ENCODE measurements at places on chromosomes 6 and 20. TPM values are rescaled to one million over a fixed set of nuclear protein-coding genes. Genes with fewer than 3 reads are reported as not detected.

GRCh38 chr6:131778169-131778568 is 29.7 kb upstream of the ENPP1 start:
- no peak for DNase-seq

DNA sequence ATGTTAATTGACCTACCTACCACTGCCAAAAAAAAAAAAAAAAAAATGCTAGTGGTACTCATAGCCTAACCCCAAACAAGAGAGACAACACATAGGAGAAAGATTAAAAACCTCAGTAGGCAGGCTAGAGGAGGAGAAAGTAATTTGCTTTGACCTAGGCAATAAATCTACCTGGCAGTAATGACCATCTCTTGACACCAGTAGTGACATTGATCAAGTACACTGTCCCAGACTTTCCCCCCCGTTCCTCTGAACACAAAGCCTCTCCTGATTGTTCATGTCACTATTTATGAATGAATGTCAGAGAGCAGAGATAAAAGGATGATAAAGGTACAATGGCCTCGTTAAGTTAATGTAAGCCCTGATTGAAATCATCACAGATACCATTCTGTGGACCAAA is 746.8 kb downstream of the CBLN4 start:
- DNase-seq, result no peak

DNA sequence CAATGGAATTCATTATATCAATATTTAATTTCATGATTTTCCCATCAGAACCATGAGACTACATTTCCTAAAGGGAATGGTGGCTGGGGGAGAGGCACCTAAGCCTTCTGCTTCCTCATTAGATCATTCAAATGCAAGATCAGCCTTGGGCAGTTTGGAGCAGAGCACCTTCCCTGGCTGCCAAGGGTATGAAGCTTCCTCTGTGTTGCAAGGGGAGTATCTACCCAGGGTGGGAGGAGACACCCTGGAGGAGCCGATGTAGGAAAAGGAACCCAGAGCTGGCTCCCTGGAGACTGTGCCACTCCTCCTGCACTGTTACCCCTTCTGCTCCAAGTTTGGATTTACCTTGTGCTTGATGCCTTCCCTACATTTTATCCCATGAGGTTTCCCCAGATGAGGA is 299.7 kb upstream of the PRDM1 start:
- DNase-seq, result no peak

GRCh38 chr20:13130061-13130706 is 90.9 kb upstream of the ISM1 start:
- no peak for DNase-seq

- DNase-seq, result no peak
Measured at GRCh38 chr6:153563001-153563400, 431.9 kb upstream of the RGS17 start.

GRCh38 chr6:112717401-112717800 is 370.3 kb downstream of the RFPL4B start:
- DNase-seq, result no peak

- DNase-seq, result no peak
Measured at GRCh38 chr6:169965239-169965638, 213.8 kb downstream of the ERMARD start.

DNA sequence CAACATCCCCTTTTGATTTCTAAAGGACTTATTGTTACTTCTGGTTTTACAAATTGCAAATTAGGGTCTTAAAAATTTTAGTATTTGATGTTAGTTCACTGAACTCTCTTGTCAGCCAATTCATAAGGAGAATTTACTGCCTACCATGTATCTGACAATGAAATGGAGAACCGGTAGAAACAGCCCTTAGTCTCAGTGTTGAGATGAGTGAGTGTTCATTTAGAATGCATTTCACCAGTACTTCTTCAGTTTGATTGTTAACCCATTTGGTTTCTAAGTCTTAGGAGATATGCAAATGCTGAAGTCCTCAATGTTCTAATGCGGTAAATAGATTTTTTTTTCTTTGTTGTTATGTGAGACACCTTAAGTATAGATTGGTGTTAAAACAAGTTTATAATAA is 616.3 kb upstream of the FLRT3 start:
- no peak for DNase-seq

DNA sequence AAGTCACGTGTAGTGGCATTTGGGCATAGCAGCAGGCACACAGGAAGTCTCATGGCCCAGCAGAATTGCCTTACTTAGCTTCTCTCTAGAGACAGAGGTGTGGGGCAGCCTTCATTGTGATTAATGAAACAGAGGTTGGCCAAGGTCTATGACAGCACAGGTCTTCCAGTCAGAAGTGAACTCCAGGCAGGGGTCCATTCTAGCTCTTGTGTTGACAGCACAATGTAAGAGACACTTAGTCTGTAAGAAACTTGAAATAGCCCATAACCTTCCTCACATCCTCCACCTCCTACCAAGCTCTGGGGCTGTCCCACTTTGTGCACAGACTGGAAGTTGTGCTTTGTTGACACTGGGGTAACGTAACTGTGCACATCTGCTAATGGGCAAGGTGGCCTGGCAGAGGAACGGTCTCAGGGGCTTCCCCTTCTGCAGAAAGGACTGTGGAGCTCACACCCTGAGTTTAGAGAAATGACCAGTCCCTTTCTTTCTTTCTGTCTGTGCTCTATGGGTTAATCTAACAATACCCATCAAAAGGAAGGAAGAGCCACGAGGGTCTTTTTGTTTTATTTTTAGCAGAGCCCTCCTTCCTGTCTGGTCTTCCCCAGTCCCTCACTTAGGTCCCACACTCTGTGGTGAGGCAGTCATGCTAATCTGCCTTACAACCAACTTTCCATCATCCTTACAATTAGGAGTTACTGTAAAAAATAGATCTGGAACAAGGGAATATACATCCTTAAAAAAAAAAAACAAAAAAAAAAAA is 35.6 kb upstream of the TAGAP start:
- DNase-seq, result no peak

- DNase-seq, result no peak
Measured at GRCh38 chr6:131082335-131082734, 19.3 kb upstream of the EPB41L2 start.

DNA sequence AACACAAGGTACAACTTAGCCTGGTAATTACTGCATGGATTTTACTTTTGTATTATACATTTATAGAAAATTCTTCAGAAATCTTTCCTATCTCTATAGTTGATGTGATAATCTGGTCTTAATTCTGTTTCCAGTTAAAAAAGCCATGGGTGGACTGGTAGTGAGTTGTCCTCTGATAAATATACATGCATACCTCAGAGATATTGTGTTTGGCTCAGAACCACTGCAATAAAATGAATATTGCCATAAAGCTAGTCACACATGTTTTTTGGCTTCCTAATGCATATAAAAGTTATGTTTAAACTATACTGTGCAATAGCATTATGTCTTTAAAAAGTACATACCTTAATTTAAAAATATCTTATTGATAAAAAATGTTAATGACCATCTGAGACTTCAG is 708.6 kb upstream of the MARCKS start:
- DNase-seq, result no peak

- no peak for DNase-seq
Measured at GRCh38 chr20:12833861-12834260, 174.9 kb upstream of the SPTLC3 start.

GRCh38 chr6:98678481-98678880 is 155.9 kb upstream of the POU3F2 start:
- no peak for DNase-seq

DNA sequence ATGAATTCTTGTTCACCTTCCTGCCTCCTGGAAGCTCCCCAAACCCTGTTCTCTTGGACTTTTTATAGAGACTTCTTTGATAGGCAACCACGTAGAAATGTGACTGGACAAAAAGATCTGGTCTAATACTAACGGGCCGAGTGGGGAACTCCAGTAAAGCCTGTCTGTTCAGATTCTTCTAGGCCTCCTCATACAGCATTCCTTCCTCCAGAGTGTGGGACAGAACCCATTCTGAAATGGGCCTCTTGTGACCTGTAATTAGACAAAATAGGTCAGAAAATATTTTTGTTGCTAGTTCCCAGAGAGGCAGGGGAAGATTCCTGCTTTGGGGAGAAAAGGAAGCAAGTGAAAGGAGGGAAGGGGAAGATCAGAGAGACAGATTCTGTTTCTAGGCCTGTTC is 374.3 kb downstream of the CDH26 start:
- no peak for DNase-seq

DNA sequence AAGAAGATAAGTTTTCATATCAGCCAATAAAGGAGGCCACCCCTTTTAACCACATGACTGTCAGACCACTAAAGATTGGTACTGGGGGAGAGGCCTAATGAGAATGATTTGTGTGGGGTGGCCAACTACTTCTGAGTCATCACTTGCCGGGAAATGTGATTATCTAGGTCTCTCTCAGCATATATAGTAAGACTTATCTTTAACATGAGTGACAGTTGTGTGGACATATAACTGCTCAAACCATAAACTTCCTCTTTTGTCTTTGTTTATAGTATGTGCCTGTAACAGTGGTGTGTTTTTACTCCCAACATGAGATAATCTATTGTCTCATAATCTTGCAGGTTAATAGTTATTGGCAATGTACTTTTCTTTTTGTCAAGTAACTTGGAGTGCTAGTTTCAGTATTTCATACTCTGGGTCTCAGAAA is 312.4 kb downstream of the CDKAL1 start:
- DNase-seq, result no peak

- DNase-seq, result no peak
Measured at GRCh38 chr6:155782320-155782731, 326.7 kb upstream of the NOX3 start.

GRCh38 chr6:10658910-10659698 is 35.3 kb downstream of the C6orf52 start:
- no peak for DNase-seq

DNA sequence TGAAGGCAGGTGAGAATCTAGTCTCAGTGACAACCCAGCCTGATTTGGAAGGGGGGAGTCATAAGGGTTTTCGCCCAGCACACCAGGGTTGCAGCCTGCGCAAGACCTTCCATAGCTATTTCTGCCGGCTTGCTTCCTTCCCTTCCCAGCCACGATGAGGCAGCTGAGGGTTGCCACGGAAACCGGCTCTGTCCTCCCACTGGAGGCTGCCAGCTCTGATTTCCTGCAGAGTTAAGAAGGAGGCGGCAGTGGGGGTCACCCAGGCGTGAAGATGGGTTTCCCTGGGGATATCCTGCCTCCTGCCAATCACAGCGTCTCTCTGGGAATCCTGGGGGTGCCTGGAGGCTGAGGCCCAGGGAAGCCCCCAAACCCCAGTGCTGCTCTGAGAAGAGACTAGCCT is 23.1 kb upstream of the KCNB1 start:
- DNase-seq, result no peak

DNA sequence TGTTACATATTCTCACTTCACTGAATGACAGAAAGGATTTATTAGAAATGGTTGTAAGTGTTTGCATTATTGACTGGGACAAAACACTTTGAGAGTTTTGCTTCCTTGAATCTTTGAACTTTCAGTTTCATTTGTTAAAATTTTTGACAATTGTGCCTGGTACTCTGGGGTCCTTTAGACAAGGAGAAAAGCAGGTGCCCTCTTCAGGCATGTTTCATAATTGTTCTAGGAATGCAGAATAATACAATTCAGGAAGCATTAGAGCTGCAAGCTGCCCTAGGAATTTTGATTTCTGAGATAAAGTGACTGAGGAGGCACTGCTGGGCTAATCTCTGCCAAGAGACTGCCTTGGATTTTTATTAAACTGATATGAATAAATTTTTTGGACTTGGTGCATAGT is 49.7 kb downstream of the TOP1 start:
- DNase-seq, result no peak

GRCh38 chr20:57594092-57594951 is 25.9 kb downstream of the ZBP1 start:
- peak; percentile 45 for DNase-seq

DNA sequence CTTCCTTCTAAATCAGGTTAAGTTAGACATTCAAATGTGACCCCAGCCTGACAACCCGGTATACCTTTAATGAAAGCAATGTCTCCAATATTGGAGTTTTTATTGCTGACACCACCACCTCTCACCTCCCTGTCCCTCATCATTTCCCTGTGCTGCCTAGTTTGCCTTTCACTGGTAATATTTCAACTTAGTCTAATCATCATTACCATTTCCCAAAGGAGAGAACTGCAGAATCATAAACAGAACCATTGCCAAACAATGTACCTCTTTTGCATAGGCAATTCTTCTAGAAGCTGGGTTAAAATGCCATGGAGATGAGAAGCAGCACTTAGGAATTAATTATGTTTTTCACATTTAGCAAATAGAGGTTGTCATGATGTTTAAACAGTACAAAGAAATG is 370.3 kb downstream of the LAMA2 start:
- no peak for DNase-seq

- DNase-seq, result no peak
Measured at GRCh38 chr6:131067521-131067920, 4.5 kb upstream of the EPB41L2 start.

GRCh38 chr6:5536644-5537043 is 275.3 kb downstream of the FARS2 start:
- no peak for DNase-seq

DNA sequence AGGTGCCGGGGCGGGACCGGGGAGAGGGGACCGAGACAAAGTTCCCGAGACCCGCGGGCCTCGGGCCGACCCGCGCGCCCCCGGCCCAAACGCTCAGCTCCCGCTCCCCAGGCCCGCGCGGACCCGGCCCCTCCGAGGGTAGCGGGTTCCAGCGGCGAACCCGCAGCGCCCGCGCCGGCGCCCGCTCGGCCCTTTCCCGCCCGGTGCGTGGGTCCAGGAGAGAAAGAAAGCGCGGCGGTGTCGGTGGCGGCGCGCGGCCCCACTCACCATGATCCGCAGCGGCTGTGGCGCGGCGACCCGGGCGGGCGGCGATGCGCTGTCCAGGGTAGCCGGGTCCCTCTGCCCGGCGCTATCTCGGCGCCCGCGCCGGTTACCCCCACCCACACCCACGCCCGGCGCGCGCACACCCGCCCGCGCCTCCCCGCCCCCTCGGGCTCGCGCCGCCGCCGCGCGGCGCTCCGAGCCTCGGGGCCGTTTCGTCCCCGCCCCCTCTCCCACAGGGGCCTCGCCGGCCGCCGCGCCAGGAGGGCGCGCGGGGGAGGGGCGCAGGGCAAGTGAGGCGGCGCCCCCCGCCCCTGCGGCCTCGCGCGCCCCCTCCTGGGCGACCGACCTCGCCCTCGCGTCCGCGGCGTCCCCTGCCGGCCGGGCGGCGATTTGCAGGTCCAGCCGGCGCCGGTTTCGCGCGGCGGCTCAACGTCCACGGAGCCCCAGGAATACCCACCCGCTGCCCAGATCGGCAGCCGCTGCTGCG is at the start of gene ELOVL2:
ELOVL2 (minus strand) TSS at position 345 of the 751 bp plus-strand sequence; CDS start at position 270, 75 bp downstream.
- peak; percentile 23 for DNase-seq

DNA sequence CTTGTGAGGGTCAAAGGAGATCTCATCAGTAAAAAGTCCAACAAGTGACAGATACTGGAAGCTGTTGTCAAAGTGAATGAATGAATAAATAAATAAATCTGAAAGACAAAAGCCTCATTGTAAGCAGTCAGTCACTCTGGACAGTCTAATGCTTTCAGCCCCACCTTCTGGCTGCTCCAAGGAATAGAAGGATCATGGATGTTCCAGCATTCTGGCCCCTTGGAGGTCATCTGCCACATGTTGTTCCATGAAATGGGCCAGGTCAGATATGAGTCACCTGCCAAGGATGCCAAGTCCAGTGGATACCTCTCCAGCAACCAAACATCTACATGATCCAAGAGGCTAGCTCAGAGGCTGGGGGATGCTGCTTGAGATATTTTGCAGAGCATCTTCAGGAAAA is 185.6 kb downstream of the BMP7 start:
- DNase-seq, result no peak

Gene CEBPB
- 22.9 TPM for polyA plus RNA-seq

Gene HRH3
- polyA plus RNA-seq, result not detected

Gene C2
- not detected for polyA plus RNA-seq

Gene GGTLC1
- not detected for polyA plus RNA-seq

Gene HLA-DMB
- polyA plus RNA-seq, result 104 TPM

Gene PI16
- 3.6 TPM for polyA plus RNA-seq

Gene TMEM170B
- 0.59 TPM for polyA plus RNA-seq

Gene CCN5
- polyA plus RNA-seq, result not detected

Gene SRSF3
- polyA plus RNA-seq, result 379 TPM

Gene MAP7
- polyA plus RNA-seq, result 0.41 TPM
